Tongue (tissue), 3 donors: ENCODE measurements at places on chromosomes 6 and 20.

- no peak for DNase-seq
These were observed 21.6 kb downstream of the NAPB start for GRCh38 chr20:23399568-23400241.

GRCh38 chr6:170271771-170272314 lies 19.0 kb downstream of the DLL1 start:
- DNase-seq = no peak

DNA sequence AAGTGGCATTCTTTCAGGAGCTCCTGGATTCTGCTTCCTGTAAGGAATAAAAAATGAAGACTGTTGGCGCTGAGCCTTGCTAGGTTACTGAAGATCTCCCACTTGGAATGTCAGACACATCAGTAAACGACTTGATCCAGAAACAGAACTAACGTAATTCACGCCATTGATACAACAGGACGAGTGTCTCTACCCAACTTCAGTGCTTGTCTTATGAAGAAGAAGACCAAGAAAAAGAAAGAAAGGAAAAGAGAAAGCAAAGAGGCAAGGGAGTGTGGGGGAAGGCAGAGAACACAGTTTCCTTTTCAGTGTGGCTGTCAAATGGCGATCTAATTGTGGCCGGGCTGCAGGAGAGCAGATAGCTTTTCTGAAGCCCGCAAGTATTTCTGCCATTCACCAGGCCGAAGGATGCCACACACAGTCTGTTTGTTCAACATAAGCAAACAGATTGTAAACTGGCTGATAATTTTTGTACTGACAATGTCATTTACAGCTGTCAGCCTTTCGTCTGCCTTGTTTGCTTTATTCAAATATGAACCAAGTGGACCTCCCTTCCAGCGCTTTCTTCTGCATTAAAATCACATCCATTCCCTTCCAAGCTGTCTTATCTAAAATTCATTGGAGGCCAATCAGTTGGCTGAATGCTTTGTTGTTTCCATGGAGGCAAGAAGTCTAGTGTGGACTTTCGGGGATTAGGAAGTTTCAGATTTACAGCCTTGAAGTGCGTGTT lies 180.6 kb downstream of the FOXA2 start:
- peak; percentile 27 for DNase-seq

- no peak for DNase-seq
These were observed 38.7 kb downstream of the IGF2R start for GRCh38 chr6:160007611-160008010.
